ENCODE measurements at places on chromosomes 11 and 22.

GRCh38 chr11:337711-338110, 17.1 kb upstream of the IFITM3 start:
- no peak for DNase-seq

- no peak for DNase-seq
These were observed 703.7 kb downstream of the DLG2 start for GRCh38 chr11:84923489-84923888.

DNA sequence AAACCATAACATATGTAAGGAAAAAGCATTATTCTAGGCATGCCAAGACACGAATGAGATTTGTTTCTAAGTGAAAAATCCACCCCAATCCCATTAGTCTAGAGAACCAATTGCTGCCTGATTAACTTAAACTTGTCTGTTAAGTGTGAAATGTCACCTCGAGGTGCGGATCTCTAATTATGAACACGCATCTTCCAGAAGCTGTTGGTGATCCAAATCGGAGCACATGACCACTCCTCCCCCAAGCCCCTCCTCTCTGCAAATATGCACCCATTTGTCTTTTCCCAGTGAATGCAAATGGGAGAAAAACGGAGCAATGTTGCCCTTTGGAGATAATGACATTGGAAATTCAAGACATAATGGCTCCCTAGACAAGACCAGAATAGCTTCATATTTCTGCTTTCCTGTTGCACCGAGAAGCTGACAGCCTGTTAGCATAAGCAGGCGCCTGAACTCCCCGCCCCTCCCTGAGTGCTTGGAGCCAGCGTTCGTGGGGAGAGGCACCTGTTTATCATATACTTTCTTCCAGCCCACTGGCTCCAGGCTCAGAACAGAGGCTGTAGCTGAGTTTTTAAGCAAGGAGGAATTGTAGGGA, 6.0 kb upstream of the FXYD6 start:
- peak; percentile 58 for DNase-seq

DNA sequence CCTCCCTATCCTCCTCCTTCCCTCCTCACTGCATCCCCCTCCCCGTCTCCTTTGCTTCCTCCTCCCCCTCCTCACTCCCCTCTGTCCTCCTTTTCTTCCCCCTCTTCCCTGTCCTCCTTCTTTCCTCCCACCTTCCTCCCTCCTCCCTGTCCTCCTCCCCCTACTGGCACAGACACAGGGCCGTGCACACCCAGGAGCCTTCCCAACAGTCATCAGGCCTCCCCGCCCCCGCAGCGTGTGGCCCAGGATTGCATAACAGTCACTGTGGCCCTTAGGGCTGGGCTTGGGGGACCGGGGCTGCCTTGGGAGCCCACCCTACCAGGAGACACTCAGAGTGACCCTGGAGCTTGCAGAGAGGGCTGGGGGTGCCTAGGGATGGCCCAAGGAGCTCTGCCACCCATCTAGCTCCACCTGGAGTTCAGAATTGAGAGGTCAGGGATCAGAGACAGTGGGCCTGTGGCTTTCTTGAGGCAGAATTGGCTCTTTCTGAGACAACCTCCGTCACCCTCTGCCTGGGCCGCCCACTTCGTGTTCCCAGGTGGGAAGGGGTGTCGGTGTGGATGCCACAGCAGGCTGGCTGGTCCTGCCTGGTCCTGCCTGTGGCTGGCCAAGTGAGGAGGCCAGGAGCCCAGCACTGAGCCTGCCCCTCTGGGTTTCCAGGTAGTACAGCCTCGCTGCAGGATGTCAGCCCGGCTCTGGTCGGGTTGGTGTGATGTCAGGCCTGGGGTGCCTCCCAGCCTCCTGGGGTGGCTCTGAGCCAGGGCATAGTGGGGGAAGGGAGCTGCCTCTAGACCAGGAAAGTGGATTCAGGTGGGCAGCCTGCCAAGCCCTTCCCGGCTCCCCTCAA, 1.6 kb downstream of the SPI1 start:
- no peak for DNase-seq

DNA sequence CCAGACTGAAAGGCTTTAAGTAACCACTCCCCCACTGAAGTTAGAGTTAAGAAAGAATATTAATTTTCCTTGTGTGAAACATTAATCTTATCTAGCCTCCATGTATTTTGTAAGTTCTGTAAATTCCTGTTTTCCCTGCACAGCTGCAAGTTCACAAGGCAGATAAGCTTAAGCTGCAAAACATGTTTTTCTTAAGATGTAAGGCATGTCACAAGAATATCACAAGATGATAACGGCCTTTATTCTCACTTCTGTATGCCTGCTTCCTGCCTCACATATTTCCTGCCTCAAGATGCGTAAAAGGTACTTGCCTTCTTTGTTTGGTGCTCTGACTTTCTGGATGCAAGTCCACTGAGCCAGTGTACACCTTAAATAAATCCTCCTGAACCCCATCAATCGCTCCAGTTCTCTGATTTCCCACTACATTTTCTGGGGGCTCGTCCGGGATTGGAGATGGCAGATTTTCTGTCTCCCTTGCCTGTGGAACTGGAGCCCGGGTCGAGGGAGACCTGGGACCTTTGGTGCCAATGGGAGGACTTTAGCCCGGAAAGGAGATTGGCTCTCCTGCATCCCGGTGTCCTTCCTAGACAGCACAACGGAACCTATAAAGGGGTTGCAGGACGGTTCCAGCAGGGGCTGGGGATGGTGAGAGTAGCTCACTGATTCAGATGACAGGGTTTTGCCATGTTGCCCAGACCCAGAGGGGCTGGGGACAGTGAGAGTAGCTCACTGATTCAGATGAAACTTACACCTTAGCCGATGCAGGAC, 30.2 kb downstream of the PPARA start:
- no peak for DNase-seq

- DNase-seq = peak; percentile 90
These were observed 36.6 kb downstream of the GAS2 start for GRCh38 chr11:22703040-22703439.

DNA sequence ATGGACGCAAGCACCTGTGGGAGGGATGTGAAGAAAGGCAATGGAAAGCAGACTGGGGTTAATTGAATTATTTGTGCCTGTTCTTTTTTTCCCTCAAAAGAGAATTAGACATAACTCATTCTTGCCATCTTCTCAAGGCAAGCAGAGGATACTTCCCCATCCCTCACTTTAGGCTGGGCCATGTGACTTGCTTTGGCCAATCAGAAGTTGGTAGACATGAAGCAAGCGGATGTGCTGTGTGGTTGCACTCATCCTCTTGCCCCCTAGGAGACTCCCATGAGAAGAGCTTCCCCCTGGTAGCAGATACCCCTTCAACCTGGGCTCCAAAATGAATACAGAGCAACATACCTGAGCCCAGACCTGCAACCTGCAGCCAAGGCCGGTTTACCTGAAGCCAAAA, 124.4 kb upstream of the ZC3H12C start:
- DNase-seq = no peak

GRCh38 chr11:95566211-95566610, 223.4 kb downstream of the FAM76B start:
- no peak for DNase-seq

- peak; percentile 91 for DNase-seq
These were observed 44.8 kb downstream of the ENDOD1 start for GRCh38 chr11:95134491-95134890.

GRCh38 chr22:21778705-21779363, 43.2 kb upstream of the YPEL1 start:
- no peak for DNase-seq

DNA sequence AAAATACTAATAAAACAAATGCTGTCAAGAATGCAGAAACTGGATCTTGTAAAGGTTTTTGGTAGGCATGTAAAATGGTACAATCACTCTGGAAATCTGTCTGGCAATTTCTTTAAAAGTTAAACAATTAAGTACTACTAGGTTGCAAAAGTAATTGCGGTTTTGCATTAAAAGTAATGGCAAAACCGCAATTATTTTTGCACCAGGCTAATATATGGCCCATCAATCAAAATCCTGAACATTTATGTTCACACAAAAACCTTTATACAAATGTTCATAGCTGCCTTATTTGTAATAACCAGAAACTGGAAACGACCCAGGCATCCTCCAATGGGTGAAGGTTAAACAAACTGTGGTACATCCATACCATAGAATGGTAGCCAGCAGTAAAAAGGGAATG, 24.6 kb upstream of the ZDHHC13 start:
- no peak for DNase-seq

DNA sequence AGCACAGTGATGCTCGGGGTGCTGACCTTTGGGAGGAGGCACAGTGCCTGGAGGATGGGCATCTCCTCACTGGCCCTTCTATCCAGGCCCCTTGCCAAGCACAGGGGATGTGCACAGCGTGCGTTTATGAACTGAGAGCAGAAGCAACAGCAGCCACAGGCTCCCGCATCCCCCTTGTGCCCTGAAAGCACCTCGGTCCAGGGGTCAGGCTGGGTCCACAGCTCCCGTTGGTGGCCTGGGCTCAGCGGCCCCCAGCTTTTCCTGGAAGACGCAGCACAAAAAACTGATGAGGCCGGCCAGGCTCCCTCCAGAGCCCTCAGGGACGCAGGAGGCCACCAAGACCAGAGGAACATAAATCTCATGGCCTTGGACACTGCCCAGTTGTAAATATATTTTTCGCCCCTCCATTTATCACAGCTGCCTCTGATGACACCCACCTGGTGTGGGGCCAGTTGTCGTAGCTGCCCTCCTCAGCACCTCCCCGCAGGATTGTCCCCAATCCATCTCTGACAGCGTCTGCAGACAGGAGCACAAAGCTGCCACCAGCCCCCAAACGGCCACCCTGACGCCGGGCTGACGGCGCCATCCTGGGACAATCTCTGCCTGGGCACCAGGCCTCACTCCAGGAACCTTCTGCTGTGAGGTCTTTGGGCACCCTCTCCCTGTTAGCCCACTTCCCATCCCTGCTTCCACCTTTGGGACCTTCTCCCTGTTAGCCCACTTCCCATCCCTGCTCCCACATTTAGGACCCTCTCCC, 203.1 kb downstream of the BRD1 start:
- no peak for DNase-seq

DNA sequence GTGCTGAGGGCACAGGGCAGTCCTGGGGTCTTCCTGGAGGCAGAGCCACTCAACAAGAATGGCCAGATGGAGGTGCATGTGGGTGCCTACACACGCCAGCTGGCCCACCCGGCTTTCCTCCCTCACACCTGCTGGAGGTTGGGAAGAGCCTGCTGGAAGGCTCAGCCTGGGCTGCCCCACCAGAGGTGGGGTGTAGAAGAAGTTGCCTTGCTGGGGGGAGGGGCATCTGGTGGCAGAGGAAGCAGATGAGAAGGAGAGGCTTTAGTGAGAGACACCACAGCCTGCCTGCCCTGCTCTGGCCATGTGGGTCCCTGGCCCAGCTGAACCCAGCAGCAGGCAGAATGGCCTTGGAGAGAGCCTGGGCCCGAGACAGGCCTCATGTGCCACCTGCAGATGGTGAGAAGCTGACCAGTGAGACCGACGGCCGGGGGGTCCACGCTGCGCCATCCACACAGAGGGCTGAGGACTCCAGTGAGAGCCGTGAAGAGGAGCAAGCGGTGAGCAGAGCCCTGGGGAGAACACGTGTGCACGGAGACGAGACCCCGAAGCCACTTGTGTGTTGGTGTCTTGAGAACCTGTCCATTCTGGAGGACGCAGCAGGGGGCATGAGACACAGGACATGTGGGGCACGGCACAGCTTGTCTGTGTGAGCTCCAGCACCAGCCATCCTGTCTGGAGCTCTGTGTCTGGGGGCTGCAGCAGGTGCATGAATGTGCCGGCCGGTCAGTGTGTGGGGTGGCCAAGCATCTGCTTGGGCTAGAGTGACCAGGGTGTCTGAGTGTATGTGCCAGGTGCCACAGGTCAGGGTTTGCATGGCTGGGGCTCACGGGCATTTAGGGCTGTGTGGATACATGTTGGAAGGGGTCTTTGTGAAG, 2.7 kb downstream of the B4GALNT4 start:
- peak; percentile 13 for DNase-seq

DNA sequence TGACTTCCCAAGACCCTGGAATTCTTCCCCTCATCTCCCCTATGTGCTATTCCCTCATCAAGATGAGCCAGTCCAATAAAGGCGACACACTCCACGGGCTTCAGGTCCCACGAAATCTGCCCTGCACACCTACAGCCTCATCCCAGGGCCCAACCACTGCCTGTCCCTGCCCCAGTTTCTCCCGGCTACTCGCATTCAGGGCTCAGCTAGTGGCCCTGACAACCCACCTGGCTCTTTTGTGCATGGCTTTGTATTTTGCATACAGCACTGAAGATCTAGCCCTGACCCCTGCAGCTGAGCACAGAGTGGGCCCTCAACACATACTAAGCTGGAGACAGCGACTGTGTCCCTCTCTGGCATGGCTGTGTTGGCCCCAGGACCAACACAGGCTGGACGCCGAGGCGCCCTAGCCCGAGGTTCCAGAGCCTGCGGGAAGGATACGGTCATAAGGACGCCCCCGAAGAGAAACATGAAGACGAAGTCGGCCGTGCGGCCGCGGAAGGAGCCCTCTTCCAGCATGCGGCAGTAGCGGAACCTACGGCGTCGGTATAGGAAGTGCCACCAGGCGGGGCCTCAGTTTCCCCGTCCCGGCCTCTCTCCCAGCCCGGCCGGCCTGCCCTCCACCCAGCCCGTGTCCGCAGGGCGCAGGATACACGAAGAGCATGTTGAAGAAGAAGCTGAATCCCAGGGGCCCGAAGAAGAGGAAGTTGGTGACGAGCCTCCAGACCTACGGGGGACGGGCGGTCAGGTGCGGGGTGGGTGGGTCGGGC, 710 bp downstream of the DERL3 start:
- no peak for DNase-seq

GRCh38 chr11:132977746-132978145, 554.6 kb downstream of the OPCML start:
- no peak for DNase-seq

- no peak for DNase-seq
These were observed 62.3 kb downstream of the BTG4 start for GRCh38 chr11:111449696-111450479.

- no peak for DNase-seq
These were observed 94.8 kb upstream of the ASPHD2 start for GRCh38 chr22:26334232-26334631.

DNA sequence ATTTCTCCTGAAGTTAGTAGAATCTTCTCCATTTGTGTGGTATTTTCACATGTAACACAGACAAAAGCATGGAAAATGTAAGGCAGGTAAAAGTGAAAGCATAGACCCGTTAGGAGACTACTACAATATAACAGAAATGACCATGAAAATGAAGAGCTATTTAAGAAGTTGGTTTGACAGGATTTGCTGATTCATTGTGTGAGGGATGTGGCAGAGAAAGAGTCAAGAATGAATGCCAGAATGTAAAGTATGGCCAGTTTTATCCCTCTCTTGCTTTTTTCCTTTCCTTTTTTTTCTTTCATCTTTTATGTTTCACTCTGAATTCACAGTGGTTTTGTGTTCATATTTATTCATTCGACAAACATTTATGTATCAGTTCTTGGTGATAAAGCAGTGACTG, 115.9 kb downstream of the ARFGAP2 start:
- DNase-seq = no peak

- no peak for DNase-seq
These were observed 19.8 kb downstream of the LRP4 start for GRCh38 chr11:46898396-46899095.

GRCh38 chr22:37526376-37526775, 7.2 kb upstream of the CARD10 start:
- DNase-seq = no peak
